ENCODE measurements at places on chromosomes 16 and 17.

DNA sequence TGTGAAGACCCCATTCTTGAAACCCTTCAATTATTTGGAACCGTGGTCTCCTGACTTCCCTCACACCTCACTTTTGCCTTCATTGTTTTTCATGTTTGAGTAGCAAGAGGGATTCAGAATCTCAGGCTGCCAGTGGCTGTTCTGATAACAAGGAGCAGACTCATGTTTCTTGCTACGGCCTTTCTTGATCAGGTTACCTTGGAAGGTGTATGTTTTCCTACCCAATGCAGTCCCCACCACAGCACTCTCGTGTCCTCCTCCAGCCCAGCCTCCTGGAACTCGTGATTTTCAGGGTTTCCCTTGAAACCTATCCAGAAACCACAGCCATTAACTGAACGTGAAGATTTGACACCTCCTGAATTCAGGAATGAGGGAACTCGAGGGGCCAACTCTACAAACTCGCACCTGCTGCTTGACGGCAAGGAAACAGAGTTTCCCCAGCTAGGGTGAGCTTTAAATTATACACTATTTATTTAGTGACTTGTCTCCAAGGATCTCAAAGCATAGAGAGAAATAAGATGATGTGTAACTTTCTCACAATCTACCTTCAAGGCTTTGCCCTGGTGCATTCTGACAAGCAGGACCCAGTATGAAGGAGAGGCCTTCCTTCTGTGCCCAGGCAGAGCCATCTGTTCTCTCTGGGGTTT lies 1.6 kb downstream of the ZFHX3 start:
- no peak for DNase-seq

DNA sequence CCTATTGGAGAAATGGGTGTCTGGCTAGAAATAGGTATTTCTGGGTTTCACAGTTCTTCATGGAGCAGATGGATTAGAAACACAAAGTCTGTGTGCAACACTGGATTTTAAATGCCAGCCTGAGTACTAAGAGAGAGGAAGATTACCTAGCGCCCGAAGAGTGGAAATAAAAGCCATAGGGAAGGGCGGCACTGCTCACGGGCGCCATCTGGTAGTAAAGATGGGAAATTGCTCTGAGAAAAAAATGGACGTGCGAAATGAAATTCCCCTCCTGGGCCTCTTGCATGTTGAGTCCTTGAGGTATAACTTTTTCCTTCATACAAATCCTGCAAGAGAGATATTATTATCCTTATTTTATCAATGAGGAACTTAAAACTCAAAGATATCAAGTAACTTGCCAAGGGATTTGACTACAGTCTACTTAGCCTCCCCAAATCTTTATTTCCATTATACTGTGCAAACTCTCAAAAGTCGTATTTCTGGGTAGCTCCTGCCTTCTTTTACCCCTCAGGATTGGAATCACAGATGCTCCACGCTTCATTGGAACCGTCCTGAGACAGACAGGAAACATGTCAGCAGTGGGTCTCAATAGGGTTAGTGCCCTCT lies 72.8 kb downstream of the MMD start:
- no peak for DNase-seq

DNA sequence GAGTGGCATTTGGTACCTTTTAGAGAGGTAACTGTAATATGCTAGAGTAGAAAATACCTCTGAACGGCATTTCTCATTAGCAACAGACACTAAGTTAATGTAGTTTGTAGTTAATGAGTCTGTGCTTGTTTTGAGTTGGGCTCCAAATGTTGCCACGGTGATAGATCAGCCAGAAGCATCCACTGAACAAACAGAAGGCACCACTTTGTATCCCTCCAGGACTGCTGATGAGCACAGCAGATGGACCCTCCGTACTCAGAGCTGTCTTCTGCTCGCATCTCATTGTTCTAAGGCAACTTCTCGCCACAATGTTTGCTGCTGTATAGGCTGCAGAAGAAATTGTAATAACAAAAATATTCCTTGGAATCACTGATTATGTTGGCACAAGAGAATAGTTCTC lies 56.1 kb downstream of the TNRC6C start:
- DNase-seq = no peak

DNA sequence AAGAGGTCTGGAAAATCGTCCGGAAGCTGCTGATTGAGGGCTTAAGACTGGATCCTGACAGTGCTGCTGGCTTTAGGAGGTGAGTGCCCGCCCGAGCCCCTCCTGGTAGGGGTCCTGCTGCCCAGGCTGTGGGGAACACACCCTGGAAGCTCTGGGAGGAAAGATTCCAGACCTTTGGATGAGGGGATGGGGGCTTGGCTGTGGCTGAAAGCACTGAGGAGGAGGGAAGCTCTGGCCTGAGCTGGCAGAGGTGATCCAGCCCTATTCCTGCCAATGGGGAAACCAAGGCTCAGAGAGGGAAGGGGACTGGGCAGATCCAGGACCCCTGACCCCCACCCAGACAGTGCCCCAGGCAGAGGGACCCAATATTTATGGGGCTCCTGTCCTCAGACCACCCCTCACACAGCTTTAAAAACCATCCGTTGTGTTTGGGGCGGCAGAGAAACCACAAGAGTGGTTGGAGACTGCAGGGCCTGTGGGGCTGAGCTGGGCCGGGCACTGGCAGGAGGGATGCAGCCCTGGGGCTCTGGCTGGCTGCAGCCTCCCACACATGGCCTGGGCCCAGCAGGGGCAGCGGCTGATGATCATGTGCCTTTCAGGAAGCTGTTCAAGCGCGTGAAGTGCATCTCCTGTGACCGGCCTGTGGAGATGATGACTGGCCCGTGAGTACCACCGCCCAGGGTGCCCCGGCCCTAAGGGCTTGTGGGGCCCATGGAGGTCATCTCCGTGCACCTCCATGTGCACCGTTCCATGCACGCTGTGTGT lies 22.8 kb downstream of the UBALD1 start:
- DNase-seq = no peak

DNA sequence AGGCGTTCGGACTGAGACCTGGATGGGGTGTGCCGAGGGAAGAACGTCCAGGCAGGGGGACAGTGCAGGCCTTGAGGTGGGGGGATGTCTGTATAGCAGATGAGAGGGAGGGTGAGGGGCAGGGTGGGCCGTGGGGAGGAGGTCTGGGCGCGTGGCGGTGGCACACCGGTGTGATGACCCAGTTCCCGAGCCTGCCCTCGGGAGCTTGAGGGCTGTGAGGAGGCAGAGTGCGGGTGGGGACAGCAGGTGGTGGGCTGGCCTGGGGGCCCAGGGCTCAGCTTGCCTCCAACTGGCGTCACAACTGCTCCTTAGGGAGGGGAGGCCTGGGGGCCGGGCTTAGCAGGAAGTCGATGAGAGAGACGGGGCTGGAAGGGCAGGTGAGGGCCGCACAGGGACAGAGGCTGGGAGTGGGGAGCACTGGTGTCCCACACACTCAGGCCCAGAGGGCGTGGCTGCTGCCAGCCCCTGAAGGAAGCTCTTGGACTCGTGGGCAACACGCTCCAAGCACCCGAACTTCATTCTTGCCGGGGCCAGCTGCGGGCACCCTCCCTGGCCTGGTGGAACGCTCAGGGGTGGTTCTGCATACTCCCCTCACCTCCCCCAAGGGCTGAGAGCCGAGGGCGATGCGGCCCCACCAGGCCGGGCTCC lies 6.5 kb downstream of the CACNA1H start:
- DNase-seq = no peak

DNA sequence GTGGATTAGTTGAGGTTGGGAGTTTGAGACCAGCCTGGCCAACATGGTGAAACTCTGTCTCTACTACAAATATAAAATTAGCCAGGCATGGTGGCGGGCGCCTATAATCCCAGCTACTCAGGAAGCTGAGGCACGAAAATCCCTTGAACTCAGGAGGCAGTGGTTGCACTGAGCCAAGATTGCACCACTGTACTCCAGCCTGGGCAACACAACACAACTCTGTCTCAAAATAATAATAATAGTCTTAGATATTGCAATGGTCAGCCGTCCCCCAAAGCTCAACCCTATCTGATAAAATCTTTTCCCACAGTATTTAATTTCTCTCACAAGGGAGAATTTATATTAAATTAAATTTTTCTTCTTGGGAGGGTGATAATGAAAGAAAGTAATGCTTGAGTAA lies 169.6 kb downstream of the XYLT1 start:
- no peak for DNase-seq

GRCh38 chr16:56871172-56871593 lies 6.2 kb downstream of the SLC12A3 start:
- no peak for DNase-seq

GRCh38 chr16:79099716-79100115 lies 500.8 kb downstream of the MAF start:
- DNase-seq = no peak

GRCh38 chr17:47693731-47694580 lies at the start of gene TBKBP1:
Gene TBKBP1 (plus strand): TSS chr17:47694161. CDS start chr17:47696113, 1,952 bp downstream.
- DNase-seq = peak; percentile 61

GRCh38 chr17:83069571-83069906 lies 9.9 kb upstream of the METRNL start:
- no peak for DNase-seq

GRCh38 chr17:70183508-70183907 lies 14.2 kb downstream of the KCNJ2 start:
- DNase-seq = no peak

DNA sequence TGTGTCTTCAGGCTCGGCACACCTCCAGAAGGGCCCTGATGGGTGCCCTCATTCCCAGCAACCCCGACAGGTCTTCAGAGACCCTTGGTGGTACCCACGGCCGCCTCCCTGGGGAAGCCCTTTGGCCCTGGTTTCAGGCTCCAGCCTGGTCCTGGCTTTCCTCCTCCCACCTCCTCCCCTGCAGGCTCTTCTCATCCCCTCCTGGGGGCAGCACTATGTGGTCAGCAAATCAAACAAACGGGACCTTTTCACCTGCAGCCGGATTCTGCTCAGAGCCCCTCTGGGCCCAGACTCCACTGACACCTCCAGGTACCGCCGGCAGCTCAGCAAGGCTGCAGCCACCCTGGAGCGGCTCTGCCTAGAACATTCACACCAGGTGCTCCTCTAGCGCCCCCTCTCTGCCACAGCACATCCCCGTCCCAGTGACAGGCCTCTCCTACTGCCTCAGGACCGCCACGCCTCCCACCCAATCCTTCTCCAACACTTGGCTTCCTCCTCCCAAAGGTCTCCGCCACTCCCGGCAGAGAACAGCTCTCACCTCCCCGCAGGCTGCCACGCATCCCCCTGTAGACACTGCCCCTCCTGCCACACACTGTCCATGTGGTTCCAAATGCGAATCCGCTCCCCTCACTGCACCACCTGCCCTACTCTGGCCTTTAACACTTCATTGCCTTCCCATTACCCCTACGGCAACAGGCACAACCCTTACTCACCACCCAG lies 12.0 kb downstream of the CORO7 start:
- no peak for DNase-seq
